Stimulated activated CD8-positive, alpha-beta memory T cell treated with anti-CD3 and anti-CD28 coated beads, Interleukin-15, amount 100 ng/mL, for 4 hours (primary cell): ENCODE measurements at places on chromosomes 6 and 20.

- DNase-seq, result no peak
Measured at GRCh38 chr20:60695226-60696000, 556.6 kb upstream of the CDH4 start.

GRCh38 chr20:37315021-37315451 is 25.6 kb downstream of the MANBAL start:
- DNase-seq, result no peak

DNA sequence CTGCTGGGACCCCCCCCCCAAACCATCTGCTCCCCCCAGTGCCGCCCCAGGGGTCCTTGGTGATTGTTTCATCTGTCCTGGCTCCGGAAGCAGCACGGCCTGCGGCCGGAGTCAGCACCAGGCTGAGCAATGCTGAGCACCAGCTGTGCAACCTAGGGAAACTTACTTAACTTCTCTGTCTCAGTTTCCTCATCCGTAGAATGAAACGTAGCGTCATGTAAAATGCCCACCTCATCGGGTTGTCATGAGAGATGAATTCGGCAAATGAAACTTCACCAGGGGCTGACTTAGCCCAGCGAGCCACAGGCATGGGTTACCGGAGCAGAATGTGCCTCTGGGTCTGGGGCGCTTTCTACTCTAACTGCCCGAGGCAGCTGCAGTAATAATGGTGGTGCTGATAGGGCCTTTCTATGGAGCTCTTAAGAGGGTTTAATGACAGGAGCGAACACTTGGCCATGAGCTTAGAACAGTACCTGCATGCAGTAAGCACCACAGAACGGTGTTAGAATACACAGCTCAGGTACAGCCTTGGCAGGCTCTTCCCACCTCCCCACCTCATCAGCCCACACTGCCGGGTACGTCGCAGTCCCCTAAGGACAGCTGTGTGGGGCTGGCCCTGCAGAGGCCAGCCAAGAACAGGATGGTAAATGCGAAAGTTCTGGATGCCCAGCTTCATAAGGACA is 1.7 kb downstream of the THBS2 start:
- no peak for DNase-seq

DNA sequence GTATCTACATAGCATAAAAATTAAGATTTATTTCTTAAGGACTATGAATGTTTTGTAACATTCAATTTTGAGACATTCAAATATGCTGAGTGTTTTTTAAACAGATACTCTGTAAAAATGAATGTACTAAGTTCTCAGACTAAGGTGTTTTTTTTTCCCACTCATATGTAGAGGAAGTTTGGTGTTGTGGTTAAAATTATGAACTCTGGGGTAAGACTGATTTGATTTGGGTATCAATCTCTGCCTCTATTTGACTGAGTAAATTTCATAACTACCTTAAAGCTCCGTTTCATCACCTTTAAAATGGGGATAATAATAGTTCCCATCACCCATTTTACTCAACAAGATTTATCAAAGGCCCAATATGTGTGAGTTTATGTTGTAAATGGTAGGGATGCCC is 386.6 kb upstream of the FLRT3 start:
- no peak for DNase-seq

DNA sequence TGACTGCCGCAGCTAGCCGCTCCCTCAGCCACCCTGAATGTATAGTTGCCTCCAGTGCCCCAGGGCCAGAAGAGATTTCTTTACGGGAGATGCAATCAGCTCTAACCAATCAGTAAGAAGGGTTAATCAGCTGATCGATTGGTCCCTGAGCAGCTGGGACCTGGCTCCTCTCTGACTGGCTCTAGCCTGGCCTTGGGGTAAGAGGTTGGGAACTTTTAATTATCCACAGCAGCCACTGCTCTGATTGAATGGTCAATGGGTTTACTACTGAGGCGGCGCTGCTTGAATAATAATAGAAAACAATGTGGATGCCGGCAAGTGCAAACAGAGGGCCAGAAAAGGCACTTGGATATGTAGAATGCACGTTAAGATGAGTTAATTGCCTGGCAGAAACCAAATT is 99.8 kb downstream of the TFAP2A start:
- DNase-seq, result no peak

DNA sequence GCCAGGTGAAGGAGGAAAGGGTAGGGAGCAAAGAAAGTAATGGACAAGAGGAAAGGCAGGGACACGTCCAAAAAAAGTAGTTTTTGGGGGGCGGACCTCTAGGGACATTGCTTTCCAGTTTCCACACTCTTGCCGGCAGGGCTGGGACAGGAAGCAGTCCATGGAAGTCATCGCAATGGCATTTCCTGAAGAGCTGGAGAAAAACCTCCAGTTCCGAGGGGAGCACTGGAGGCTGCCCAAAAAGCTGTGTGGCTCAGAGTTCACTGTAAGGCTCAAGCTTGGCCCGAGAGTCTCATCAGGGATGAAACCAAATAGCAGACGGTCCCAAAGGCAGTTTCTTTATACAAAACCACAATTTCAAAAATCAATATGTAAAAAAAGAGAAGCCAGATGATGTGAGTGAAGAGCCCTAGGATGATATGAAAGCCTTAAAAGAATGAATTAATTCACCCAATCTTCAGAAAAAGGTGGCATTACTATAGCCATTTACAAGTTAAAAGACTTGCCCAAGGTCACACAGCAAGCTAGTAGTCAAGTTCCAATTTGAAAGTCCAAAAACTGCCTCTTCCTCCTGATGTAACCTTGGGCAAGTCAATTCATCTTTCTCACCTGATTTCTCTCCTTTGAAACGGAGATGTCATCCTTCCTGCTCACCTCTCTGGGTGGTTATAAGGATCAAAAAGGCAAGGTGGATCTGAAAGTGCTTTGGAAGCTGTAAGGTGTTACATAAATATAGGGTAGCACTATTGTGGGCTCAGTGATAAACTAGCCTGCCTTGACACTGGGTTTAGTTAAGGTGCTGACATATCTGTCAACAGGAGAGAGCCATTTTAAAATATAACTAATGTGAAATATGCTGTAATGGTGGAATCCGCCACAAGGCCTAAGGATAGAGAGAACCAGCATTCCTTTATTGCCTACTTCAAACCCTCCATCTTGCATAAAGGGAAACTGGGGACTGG is 9.1 kb downstream of the BCL2L1 start:
- DNase-seq, result no peak

GRCh38 chr20:58274384-58274783 is 35.1 kb upstream of the RAB22A start:
- no peak for DNase-seq

DNA sequence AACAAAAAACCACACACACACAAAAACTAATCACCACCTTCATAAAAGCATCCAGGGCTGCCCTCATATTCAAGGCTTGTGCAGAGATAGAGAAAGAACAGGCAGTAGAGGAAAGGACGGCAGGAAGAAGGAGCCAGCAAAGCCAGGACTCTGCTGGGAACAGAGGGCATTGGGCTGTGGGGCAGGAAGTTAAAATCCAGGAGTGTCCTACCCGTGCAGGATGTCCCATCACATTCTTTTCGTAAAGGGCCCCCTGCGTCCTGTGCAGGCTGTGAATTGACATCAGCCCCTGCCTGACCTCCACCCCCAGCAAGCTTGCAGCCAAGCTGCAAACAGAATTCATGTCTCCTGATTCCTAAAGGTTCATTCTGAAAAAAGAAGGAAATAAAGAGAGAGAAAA is 96.4 kb upstream of the AKAP12 start:
- no peak for DNase-seq

- DNase-seq, result no peak
Measured at GRCh38 chr6:10313799-10314162, 101.1 kb downstream of the TFAP2A start.

DNA sequence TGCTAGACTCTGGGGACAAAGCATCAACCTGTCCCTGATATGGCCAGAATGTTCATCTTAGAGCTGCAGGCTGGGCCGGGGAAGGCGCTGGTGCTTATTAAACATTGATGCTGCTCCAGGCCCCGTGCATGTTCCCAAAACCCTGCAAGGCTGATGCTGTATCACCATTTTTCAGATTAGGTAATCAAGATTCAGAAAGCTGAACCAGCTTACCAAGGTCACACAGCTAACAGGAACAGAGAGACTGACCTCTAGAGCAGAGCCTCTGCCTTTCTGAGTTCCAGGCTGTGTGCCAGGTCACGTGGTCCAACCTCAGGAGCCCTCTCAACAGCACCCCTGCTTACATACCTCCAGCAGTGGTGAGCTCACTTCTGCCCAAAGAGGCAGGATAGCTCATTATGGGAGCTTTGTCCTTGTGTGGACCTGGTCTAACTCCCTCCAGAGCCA is 16.1 kb upstream of the VSTM2L start:
- DNase-seq, result no peak

- no peak for DNase-seq
Measured at GRCh38 chr20:47318027-47318585, 38.4 kb downstream of the ZMYND8 start.

DNA sequence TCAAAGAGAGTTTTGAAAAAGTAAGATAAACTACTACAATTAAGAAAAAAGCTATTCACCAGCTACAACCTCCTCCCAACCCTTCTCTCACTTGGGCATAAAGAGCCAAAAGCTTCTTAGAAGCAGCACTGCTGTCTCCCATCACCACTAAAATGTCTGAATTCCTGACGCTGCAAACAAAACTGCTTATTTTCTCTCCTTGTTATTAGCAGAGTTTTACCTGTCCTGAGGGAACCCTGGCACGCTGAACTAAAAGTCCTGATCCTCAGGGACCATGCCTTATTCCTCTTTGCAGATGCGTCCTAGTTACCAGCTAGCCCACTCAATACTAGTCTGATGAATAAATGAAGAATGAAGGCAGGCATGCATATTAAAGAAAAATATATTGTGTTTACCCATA is 1.1 kb downstream of the HACE1 start:
- no peak for DNase-seq

GRCh38 chr6:16124198-16125180 is 4.4 kb upstream of the MYLIP start:
- no peak for DNase-seq

- DNase-seq, result no peak
Measured at GRCh38 chr20:62463651-62464424, 12.0 kb downstream of the GATA5 start.

- DNase-seq, result no peak
Measured at GRCh38 chr6:14499841-14500240, 382.3 kb downstream of the CD83 start.

DNA sequence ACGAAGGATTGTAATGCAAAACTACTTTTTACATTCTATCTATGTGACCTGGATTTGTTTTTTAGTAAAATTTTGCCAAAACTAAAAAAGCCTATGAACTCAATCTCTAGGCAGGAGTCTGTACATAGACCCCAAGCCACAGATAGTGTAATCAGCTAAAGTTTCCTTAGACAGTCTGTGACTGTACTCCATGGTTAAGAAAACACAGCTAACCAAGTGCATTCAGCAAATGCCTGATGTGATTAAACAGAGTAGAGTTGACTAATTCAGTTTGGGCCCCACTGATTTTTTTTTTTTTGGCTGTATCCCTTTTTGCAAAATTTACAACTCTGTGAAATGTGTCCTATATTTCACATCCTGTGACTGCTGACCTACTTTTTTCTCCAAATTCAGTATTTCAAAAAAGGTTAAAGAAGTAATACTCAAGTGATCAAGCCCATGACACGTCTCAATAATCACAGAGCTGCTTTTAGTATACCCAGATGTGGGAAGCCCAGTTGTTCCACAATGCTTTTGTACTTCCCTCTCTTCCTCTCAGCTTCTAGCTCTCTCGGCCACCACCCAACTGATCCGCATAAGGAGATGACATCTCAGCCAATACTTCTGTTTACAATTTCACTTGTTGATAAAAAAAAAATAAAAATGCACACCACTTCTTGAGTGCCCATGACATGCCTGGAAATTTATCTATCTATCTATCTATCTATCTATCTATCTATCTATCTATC is 108.8 kb upstream of the TBX18 start:
- no peak for DNase-seq

GRCh38 chr20:50577175-50578018 is 67.2 kb downstream of the PTPN1 start:
- no peak for DNase-seq

GRCh38 chr20:56897318-56897957 is 268.3 kb downstream of the TFAP2C start:
- no peak for DNase-seq

DNA sequence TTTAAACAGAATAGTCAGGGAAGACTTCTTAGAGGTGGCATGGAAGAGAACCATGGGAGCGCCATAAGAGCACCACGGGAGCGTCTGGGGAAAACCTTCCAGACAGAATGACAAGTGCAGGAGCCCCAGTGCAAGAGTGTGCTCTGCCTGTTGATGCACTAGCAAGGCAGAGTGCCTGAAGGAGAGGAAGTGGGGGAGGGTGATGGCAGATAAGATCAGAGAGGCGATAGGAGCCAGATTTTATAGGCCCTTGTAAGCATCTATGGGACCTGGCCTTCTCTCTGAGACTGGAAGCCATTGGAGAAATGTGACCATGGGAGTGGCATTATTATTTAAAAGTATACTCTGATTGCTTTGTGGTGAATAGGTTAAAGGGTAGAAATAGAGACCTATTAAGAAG is 13.1 kb downstream of the FUCA2 start:
- DNase-seq, result no peak

GRCh38 chr6:90019216-90019615 is 124.9 kb downstream of the GJA10 start:
- no peak for DNase-seq

GRCh38 chr6:133132466-133132971 is 108.6 kb upstream of the EYA4 start:
- no peak for DNase-seq

DNA sequence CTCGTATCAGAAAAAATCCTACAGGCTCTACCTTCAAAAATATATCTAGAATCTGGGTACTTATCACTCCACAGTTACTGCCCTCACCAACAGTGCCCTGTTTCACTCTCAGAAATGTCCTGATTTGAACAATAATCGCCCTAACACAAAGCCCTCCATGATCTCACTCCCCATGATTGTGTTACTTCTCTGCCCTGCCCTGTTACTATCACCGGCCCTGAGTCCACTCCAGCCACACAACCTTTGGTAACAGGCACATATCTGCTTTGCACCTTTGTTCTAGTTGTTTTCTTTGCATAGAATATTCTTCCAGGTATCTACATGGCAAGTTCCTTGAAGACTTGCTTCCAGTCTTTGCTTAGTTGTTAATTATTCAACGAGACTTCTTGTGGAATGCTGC is 142.0 kb downstream of the ARHGAP18 start:
- DNase-seq, result no peak

DNA sequence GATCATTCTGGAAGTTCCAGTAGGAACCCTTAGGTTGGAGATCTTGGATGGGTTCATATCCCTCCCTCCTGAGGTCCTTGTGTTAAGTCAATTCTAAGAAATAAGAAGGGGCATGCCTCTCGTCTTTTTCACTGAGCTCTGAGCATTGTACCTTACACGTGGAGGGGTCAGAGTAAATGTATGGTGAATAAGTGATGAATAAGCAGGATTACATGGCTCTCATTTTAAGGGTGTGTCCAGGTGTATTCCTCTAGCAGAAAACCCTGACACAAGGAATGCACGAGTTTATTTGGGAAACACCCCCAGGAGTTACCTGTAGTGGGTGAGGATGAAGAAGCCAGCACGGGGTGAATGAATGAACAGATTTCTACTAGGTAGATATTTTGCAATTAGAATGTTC is 400.2 kb downstream of the KIF16B start:
- no peak for DNase-seq

- no peak for DNase-seq
Measured at GRCh38 chr6:83707829-83708545, 914 bp downstream of the SNAP91 start.
